ENCODE measurements at places on chromosomes 4 and X. TPM values are rescaled to one million over a fixed set of nuclear protein-coding genes. Genes with fewer than 3 reads are reported as not detected.

- no peak for DNase-seq
- H3K27me3 ChIP-seq = peaks cover 11% of the 10 kb centered on the region
- H3K4me3 ChIP-seq = no peak overlapping the region
- H3K36me3 ChIP-seq = no peaks in the 10 kb centered on the region
Measured at GRCh38 chr4:47690611-47691010, 147.3 kb downstream of the CORIN start.

- H3K27me3 ChIP-seq = no peaks in the 10 kb centered on the region
- H3K36me3 ChIP-seq = peaks cover 40% of the 10 kb centered on the region
- no peak for DNase-seq
- peak overlapping the region; percentile 100 for H3K4me3 ChIP-seq
Measured at GRCh38 chr4:184645904-184646610, 3.2 kb downstream of the CASP3 start.

HSFX1 gene
- total RNA-seq = 0.52 TPM

LRCH2 gene
- total RNA-seq = not detected

DCAF8L2 gene
- not detected for total RNA-seq

SPATA4 gene
- total RNA-seq = not detected

ARHGAP36 gene
- not detected for total RNA-seq

DMP1 gene
- total RNA-seq = not detected

STK32B gene
- not detected for total RNA-seq

GRCh38 chr4:79502081-79502480, 94.1 kb upstream of the GK2 start:
- H3K36me3 ChIP-seq = peaks cover 4% of the 10 kb centered on the region
- no peak overlapping the region for H3K4me3 ChIP-seq
- DNase-seq = no peak

- peak overlapping the region; percentile 73 for H3K4me3 ChIP-seq
- peak overlapping the region; percentile 64 for H3K27ac ChIP-seq
- H3K27me3 ChIP-seq = no peaks in the 10 kb centered on the region
Measured at GRCh38 chrX:129808158-129808828, 28.5 kb downstream of the SASH3 start.

GRCh38 chr4:80049402-80049801, 23.6 kb downstream of the ANTXR2 start:
- no peaks in the 10 kb centered on the region for H3K27me3 ChIP-seq
- H3K4me1 ChIP-seq = peaks cover 7% of the 10 kb centered on the region
- DNase-seq = no peak
- H3K4me3 ChIP-seq = no peak overlapping the region
- H3K27ac ChIP-seq = no peak overlapping the region

DNA sequence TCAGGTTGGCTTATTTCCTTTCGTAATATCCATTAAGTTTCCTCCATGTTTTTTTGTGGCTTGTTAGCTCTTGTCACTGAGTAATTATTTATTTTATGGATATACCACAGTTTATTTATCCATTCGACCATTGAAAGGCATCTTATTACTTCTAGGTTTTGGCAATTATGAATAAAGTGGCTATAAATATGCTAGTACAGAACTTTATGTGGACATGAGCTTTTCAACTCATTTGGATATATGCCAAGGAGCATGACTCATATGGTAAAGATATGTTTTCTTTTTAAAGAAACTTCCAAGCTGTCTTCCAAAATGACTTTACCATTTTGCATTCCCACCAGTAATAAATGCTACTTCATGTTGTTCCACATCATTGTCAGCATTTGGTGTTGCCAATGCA, 803.6 kb downstream of the GLUD2 start:
- no peaks in the 10 kb centered on the region for H3K4me1 ChIP-seq
- no peaks in the 10 kb centered on the region for H3K36me3 ChIP-seq
- no peak overlapping the region for H3K4me3 ChIP-seq
- no peak overlapping the region for H3K27ac ChIP-seq
- H3K27me3 ChIP-seq = no peaks in the 10 kb centered on the region

DNA sequence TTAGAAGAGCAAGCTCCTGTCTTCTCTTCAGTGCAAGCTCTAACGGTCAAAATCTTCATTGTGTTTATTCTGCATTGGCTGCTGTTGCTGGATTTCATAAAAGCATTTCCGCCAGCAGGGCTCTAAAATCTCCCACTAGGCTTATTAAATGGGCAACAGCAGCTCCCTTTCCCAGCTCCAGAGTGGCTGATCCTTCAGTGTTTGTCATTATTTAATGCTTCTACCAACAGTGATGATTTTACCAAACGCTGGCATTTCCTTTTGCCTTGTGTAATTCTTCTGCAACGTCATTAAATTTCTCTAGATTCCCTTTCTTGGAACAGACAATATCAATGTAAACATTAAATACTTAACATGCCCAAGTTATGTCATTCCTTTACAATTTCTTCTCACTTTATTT, 20.1 kb downstream of the SLC7A11 start:
- H3K4me1 ChIP-seq = no peaks in the 10 kb centered on the region
- no peak for DNase-seq
- H3K4me3 ChIP-seq = no peak overlapping the region
- H3K27me3 ChIP-seq = no peaks in the 10 kb centered on the region
- H3K27ac ChIP-seq = no peak overlapping the region

DNA sequence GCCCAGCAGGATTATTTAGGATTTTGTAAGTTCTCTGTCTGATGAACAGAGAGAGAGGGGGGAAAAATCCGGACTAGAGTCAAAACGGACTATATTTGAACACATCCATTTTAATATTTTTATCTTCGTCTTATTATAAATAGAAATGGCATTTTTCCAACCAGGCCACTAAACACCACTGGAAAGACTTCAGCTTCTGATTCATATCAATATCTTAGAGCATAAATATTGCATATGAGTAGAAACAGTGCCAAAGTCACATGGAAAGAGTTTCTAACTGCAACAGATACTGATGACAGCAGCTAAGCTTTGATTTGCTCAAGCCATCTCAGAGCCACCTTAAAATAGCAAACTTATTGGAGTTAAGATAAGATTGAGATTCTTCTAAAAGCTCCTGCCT, 456 bp downstream of the PPARGC1A start:
- no peak overlapping the region for H3K27ac ChIP-seq
- H3K4me1 ChIP-seq = no peaks in the 10 kb centered on the region
- H3K27me3 ChIP-seq = peaks cover 2% of the 10 kb centered on the region
- DNase-seq = no peak
- no peaks in the 10 kb centered on the region for H3K36me3 ChIP-seq

DNA sequence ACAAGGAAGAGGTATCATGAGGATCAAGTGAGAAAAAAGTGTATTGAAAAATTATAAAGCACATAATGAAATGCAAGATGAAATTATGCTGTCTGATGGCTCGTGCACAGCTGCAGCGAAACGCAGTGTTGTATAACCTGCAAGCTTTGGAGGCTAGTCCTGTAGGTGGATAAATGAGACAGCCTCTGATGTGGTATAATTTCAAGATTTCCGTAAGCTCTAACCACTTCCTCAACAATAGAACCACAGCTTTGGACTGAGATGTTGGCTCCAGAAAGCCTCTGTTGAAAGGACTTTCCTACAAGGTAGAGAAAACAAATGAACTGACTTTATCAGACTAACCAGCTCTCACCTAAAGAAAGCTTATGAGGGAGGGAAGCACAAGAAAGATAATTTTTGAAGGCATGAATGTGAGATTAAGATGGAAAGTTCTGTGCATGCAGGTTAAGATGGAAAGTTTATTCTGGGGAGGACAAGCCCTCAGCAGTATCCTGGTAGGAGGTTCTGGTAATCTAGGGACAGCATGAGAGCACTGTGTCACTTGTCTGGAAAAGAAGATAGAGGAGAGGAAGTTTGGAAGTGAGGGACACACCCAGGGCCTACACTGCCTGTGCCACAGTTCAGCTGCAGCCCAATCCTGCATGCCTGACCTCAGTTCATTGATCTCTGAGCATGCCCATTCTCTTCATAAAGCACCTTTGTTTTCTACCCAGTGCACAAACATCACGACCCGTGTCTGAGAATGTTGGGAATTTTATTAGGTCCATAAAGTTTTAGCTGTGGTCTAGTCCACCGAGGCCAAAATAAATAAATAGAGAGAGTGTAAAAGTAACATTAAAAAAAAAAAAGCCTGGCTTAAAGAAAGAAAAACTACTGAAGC, 161.5 kb upstream of the SFRP2 start:
- H3K4me3 ChIP-seq = no peak overlapping the region

JADE3 gene
- 0.43 TPM for total RNA-seq

DNA sequence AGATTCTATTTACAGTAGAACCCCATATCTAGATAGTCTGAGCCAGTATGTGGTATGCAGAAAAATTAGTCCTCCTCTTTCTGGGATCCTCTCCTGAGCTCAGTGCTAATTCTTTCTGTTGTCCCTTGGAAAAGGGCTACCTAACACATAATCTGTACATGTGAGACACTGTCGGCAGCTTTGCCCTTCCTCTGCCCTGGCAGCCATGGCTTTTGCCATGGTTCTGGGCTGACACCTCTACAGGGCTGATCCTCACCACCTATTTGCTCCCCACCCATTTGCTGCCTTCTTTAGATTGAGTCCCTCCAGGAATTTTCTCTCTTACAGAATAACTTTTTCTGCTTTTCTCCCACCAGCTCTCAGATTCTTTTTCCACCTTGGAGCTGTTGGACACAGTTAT, 64.7 kb upstream of the MAP9 start:
- H3K27ac ChIP-seq = no peak overlapping the region
- H3K36me3 ChIP-seq = no peaks in the 10 kb centered on the region
- DNase-seq = no peak
- peaks cover 4% of the 10 kb centered on the region for H3K4me1 ChIP-seq
- H3K27me3 ChIP-seq = peaks cover 22% of the 10 kb centered on the region

PAGE1 gene
- not detected for total RNA-seq

- no peak for DNase-seq
- no peaks in the 10 kb centered on the region for H3K4me1 ChIP-seq
- H3K27ac ChIP-seq = no peak overlapping the region
- no peaks in the 10 kb centered on the region for H3K36me3 ChIP-seq
Measured at GRCh38 chr4:120829113-120829831, 93.3 kb downstream of the PRDM5 start.

Data from natural killer cell treated with Interleukin-12 subunit alpha and Interleukin-12 subunit beta and Interleukin-15 and Interleukin-18, amount 100 ng/mL, for 72 hours (primary cell).